ENCODE measurements at places on chromosomes 1 and 21. TPM values are rescaled to one million over a fixed set of nuclear protein-coding genes. Genes with fewer than 3 reads are reported as not detected.

GRCh38 chr1:93450321-93450720 is 2.4 kb downstream of the FNBP1L start:
- DNase-seq = no peak

- DNase-seq = no peak
These were observed 37.4 kb upstream of the DISP1 start for GRCh38 chr1:222777463-222777862.

DNA sequence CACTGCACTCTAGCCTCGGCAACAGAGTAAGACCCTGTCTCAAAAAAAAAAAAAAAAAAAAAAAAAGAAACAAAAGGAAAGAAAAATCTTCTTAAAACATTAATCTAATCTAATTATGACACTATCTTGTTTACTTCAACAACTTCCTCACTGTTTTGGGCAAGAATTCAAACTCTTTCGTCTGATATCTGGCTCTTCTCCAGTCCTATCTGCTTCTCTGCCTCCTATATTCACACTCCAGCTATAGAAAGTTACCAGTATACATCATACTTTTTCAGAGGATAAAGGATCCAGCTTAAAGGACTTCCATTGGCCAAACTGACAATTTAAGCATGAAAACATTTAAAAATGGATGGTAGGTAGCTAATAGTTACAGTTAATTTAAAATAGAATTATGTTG is 47.3 kb downstream of the EIF2B3 start:
- no peak for DNase-seq

DNA sequence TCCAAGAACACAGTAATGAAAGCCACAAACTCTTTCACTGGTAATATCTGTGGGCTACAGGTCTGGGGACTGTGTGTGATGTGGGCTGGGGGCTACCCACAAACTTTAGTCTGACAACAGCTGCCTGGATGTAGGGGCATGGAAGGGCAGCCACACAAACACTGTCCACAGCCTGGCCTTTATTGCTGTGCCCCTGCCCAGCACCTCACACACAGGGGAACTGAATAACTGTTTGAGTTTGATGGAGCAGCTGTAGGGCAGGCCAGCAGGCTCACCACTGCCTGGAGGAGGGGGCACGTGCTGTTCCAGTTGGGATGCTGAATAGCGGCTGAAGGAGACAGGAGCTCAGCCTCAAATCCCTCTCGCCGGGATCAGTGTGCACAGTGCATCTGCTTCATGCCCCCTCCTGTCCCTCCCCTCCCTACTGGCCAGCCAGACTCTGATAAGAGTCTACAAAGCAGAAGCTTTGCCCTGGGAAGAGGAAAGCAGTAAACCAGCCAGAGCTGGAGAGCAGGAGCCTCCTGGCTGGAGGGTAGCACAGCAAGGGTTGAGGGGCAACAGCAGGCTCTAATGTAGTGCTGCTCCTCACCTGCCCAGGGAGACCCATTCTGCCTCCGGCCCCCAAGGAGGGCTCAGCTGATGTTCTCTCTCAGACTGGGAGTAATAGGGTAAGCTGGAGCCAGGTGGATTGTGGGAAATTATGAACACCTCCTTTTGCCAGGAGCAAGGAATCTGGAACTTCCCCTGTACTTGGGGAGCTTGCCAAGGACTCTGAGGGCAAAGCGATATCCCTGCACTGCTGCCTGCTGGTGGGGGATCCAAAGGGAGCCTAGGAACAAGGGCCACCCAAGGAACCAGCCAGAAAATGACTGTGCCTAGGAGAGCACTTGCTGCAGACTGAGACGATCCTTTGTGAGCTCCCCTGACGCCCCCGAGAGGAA is 70.2 kb upstream of the GOLT1A start:
- DNase-seq = no peak

DNA sequence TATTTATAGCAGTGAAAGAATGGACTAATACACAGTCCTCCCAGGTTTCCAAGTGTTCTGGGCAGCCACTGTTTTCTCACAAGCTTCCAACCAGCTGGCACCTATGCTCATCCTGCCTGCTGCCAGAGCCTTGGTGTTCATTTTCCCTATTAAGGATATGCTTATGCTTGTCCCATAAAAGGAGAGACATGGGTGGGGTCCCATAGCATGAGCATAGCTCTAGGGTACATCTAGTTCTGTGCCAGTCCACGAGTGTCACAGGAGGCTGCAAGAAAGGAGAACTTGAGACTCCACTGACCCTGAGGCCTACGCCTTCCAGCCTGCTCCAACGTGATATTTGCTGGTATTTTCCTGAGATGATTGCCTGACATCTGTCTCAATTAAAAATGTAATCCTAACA is 192.4 kb upstream of the PTGFR start:
- no peak for DNase-seq

- DNase-seq = no peak
These were observed 185.6 kb downstream of the ZBTB18 start for GRCh38 chr1:244236721-244237120.

- DNase-seq = no peak
These were observed 87.8 kb upstream of the CD34 start for GRCh38 chr1:207998691-207999090.

GRCh38 chr1:5296095-5296494 is 641.7 kb downstream of the AJAP1 start:
- no peak for DNase-seq

- no peak for DNase-seq
These were observed 707 bp upstream of the KLHL21 start for GRCh38 chr1:6603238-6603914.

DNA sequence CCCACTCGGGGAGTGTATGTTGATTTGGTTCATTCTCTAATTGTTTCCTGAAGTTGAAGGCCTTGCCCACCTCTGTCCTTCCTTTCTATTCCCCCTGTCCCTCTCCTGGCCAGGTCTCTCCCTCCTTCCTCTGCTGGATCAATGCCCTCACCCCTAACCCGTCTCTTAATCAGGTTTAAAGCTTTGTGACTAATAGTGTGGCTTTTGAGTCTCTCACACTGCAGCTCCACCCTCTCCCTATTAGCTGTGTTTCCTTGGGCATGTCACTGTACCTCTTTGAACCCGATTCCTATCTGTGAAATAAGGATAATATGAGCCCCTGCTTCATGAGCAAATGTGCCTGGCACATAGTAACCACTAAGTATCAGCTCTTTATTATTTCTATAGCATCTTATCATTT is 20.5 kb downstream of the AHDC1 start:
- no peak for DNase-seq

- DNase-seq = peak; percentile 89
These were observed 996 bp upstream of the TMEM51 start for GRCh38 chr1:15152318-15153183.

DNA sequence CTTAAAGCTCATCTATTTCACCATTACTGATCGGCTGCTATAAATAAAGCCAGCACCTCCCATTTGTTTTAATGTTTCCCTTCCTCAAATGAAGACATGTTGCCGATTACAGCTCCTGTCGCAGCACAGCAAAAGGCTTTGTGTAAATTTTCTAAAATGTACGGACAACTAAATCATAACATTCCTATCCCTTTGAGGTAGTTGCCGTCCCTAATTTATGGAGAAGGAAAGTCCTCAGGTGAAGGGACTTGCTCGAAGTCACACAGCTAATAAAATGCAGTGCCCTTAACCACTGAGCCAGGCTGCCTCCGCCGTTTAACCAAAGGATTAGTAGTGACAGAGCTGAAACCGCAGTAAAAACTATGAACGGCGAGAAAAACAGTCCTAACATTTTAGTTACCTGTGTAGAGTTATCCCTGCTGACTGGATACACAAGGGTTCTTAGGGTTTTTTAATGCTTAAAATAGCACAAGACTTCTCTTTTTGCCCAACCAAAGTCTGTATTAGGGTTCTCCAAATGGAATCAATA is 871 bp downstream of the PINK1 start:
- no peak for DNase-seq

- no peak for DNase-seq
These were observed 13.0 kb downstream of the GOLPH3L start for GRCh38 chr1:150683914-150684313.

DNA sequence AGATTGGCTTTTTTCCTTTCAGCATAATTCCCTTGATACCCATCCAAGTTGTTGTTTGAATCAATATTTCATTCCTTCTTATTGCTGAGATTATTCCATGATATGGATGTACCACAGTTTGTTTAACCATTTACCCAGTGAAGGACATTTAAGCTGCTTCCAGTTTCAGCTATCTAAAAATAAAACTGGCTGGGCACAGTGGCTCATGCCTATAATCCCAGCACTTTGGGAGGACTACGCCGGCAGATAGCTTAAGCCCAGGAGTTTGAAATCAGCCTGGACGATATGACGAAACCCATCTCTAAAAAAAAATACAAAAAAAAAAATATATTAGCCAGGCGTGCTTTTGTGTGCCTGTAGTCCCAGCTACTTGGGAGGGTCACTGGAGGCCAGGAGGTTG is 32.6 kb downstream of the SEMA6C start:
- DNase-seq = no peak

DNA sequence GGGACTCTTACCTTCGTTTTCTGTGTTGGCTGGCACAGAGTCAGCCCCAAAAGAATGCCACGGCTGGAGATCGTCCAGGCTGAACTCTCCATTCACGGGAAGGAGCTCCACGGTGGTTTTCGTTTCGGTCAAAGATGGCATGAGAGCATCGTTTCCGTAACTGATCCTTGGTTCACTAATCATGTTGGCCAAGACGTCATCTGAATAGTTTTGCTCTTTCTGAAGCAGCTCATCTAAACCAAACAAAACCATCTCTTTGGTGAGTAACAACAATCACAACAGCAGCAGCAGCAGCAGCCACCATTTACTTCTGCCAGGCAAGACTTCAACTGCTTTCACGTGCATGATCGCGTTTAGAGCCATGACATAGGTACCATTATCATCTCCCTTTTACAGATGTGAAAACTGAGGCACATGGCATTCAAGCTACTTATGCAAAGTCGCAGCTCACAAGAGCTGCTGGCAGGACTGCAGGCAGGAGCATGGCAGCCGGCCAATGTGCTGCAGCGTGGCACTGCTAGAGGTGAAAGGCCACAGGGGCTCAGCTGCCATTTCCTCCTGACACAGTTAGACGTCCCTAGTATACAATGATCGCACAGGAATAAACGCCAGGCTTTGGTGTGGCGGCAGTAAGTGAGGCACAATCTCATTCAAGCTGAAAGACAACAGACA is 177.1 kb downstream of the GABPA start:
- no peak for DNase-seq

DNA sequence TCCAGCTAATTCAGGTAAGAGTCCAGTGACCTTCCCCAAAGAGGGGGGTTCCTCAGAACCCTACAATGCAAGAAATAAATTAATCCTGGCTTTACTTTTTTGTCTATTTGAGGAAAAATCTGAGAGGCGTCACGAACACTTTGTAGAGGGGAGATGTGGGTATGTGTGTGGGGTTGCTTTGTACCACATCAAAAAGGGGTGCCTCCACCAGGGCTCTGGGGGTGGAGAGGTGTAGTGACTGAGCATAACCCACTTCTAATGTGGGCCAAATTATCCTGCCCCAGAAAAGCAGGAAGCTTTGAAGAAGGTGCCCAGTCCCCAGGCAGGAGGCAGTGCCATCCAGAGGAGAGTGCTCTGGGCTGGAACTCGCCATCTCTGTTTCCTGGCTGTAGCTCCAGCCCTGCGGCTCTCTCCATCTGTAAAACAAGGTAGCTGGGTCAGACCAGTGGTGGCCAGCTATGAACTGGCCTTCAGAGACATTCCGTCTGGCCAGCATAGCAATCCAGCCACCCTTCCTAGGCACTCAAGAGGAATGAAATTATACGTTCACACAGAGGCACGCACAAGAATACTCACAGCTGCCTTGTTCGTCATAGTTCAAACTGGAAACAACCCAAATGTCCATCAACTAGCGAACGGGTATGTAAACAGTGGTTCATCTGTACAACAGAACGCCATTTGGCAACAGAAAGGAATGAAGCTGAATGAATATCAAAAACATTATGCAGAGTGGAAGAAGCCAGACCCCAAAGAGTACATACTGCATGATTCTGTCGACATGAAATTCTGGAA is 45.4 kb upstream of the TNFRSF1B start:
- no peak for DNase-seq

The ARHGAP29 gene
- polyA plus RNA-seq = 90.1 TPM

The TEKT2 gene
- polyA plus RNA-seq = 9.4 TPM

The HEYL gene
- polyA plus RNA-seq = 24.5 TPM

The FOXO6 gene
- 3.2 TPM for polyA plus RNA-seq

The LENEP gene
- polyA plus RNA-seq = 1.4 TPM

The CCDC185 gene
- polyA plus RNA-seq = 0.06 TPM

The SDF4 gene
- polyA plus RNA-seq = 125 TPM

The CTPS1 gene
- polyA plus RNA-seq = 29.4 TPM

The FAM177B gene
- polyA plus RNA-seq = 0.22 TPM

The GPR37L1 gene
- polyA plus RNA-seq = 0.03 TPM

The THEM5 gene
- polyA plus RNA-seq = 0.82 TPM

The MCOLN3 gene
- 6.4 TPM for polyA plus RNA-seq
